ENCODE measurements at places on chromosomes 5 and 9.

- no peak for DNase-seq
Measured at GRCh38 chr9:32218100-32218767, 166.2 kb upstream of the ACO1 start.

DNA sequence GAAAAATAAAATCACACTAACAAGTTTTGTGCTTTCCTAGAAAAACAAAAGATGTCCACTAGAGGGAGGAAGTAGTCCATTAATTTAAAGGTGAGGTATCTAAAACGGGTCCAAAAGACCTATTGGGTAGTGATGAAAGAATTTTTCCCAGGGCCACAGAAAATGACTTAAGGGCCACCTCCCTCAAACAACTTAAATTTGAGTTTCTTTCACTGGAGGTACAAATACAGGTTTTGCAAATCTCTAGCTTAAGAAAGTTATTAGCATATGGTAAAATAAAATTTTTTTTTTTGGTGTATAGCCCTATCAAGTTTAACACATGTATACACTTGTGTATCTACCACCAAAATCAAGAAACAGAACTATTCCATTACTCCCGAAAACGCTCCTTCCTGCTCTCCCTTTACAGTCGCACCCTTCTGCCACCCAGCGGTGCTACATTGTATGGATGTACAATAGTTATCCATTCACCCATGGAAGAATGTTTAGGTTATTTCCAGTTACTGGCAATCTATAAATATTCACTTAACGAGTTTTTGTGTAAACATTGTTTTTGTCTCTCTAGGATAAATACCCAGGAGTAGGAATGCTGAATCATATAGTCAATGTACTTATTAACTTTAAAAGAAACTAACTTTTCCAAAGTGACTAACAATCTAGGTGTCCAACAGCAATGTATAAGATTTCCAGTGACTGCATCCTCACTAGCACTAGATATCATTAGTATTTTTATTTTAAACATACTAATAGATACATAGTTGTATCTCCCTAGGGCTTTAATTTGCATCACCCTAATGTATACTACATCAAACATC is 21.9 kb downstream of the DEPDC1B start:
- DNase-seq = no peak

DNA sequence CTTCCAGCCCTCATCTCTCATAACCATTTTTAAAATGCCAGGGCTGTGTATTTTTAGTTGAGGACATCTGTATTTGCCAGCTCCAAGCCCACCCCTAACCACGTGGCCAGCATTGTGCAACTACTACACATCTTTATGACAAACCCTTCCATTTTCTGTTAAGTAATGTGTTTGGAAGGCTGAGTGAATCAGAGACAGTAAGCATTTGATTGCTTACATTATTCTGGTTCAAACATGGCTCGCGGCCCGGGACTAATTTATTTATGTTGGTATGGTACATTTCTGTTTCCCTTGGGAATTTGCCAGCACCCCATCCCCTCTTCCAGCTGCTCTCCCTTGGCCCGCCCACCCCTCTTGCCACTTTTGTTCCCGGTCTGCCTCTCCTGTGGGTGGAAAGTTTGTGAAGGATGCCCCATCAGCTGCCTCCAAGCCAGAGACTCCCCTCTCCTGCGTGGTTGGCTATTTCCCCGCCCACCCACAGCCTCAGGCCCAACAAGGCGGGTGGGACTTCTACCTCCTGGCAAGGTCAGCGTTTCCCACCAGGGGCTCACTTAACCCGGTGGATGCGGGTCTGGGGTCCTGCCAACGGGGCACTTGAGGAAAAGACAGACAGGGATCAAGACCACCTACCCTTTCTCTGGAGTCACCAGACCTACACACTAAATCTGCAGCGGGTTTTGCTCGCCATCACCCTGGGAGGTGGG is 162.2 kb downstream of the HSD17B3 start:
- DNase-seq = no peak

GRCh38 chr5:57828221-57828620 is 345.6 kb upstream of the ACTBL2 start:
- no peak for DNase-seq

DNA sequence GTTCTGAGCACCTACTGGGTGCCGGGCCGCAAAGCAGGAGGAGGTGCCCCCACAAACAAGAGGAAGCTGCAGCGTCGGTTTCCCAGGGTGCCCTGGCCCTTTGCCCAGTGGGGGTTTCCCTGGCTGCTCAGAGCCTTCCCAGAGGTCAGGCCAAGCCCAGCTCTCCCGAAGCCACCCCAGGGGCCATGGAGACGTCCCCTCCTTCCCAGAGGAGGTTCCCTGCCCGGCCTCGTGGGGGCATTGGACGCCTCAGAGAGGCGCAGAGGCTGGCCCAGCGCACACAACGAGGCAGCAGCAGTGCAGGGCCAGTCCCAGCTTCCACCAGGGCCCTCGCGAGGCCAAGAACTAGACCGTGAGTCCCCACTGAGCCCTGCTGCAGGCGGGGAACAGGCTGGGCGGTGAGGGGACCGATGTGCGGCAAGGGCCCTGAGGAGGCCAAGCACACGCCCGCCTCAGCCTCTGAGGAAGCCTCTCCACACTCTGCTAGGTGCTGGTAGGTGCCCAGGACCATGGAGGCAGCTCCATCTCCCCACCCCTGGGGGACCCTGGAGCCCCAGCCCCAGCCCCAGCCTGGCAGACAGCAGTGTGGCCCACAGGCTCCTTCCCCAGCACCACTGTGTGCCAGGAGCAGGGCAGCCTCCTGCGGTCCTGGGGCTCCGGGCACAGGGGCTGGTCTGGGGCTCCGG is 7.0 kb downstream of the DIPK1B start:
- DNase-seq = no peak

- DNase-seq = no peak
Measured at GRCh38 chr5:175599210-175599609, 58.7 kb upstream of the HRH2 start.

- DNase-seq = no peak
Measured at GRCh38 chr9:88998503-88998902, 7.2 kb downstream of the S1PR3 start.

DNA sequence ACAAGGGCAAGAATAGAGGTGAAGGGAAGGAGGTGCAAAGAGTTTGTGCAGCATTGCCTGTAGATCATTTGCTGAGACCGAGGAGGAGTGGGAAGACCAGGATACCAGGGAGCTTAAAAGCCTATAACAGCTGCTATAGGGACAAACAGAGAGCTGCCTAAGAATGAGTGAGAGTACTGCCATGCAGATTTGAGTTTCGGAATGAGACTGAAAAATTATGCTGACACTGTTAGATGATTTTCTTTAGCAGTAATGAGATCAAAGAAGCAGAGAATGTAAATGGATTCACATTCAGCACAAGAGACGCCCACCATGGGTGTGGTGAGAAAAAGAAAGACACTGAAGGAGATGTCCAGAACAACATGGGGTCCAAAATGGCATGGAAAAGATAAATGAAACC is 69.7 kb downstream of the EPB41L4A start:
- no peak for DNase-seq

- no peak for DNase-seq
Measured at GRCh38 chr9:7315746-7316145, 483.8 kb downstream of the DMAC1 start.

DNA sequence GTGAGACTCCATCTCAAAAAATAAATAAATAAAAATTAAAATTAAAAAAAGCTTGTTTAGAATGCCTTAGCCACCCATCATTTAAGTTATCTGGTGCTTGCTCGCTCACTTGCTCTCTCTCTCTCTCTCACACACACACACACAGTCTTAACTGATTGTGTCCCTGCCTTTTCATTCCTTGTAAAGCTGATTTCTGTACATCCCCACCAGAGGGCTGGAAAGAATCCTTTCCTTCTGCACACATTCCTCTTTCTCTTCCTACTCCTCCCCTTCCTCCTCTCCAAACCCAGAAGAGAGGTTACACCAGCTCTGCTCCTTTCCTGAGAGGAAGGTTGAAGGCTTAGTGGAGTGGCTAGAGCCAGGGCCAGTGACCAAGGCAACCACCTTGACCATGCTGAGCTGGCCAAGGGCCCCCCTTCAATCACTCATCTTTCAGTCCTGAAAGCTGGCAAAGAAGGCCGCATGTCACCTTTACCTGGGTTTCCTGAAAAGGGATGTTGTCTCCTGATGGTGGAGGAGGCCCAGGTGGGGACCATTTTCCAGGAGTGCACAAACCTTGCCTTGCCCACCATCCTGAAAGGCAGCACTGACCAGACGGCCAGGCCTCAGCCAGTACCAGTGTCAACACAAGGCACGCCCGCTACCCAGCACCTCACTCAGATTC is 25.6 kb downstream of the STK10 start:
- no peak for DNase-seq

DNA sequence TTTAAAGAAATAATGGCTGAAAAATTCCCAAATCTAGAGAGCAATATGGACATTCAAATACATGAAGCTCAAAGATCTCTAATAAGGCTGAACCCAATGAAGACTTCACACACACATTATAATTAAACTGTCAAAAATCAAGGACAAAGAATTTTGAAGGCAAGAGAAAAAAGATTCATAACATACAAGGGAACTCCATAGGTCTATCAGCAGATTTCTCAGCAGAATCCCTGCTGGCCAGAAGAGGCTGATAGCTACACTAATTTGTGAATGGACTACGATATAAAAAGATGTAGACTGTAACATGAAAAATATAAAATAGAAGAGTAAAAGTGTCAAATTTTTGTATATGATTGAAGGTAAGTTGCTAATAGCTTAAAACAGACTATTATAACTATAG is 251.9 kb downstream of the ADAMTS6 start:
- DNase-seq = no peak

- DNase-seq = no peak
Measured at GRCh38 chr5:102582696-102583095, 83.9 kb upstream of the SLCO6A1 start.

DNA sequence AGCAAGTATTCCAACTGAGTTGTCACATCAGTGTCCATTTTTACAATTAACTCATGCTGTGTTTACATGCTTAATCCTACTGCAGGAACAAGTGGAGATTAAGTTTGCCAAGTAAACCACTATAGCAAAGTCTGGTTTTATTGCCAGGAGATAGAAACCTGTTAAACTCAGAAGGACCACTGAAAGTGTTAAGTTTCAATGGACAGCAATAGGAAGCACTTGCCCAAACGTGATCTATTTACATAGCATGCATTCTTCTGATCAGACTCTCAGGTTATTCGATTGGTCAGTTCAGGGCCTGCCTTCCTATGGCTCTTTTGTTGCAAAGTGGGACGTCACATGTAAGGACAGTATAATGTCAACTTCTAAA is 28.0 kb upstream of the IFNK start:
- DNase-seq = no peak

- DNase-seq = no peak
Measured at GRCh38 chr9:92184041-92184564, 68.9 kb upstream of the SPTLC1 start.

GRCh38 chr5:147935032-147935431 is 28.7 kb upstream of the C5orf46 start:
- DNase-seq = no peak

GRCh38 chr9:90107040-90107725 is 502.4 kb downstream of the GADD45G start:
- DNase-seq = no peak

DNA sequence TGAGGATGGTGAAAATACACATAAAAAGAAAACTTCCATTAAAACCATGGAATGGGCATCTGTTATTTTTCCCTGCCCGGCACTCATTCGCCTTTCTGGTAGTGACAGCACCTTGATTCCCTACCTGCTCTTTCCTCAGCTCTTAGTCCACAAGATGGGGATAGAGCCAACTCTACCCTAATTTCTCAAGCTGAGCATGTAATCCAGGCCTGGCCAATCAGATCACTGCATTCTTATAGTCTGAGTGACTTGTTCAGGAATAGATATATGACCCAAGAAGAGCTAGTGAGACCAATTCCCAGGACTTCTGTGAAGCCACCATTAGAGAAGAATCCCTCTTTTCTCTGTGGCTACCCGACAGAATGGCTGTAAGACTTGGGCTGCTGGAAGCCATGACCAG is 58.1 kb downstream of the TSSK1B start:
- no peak for DNase-seq

GRCh38 chr5:35938568-35939227 is at the start of gene CAPSL:
Gene CAPSL (minus strand): TSS chr5:35938622. CDS start chr5:35921120, 17,502 bp downstream.
- no peak for DNase-seq

DNA sequence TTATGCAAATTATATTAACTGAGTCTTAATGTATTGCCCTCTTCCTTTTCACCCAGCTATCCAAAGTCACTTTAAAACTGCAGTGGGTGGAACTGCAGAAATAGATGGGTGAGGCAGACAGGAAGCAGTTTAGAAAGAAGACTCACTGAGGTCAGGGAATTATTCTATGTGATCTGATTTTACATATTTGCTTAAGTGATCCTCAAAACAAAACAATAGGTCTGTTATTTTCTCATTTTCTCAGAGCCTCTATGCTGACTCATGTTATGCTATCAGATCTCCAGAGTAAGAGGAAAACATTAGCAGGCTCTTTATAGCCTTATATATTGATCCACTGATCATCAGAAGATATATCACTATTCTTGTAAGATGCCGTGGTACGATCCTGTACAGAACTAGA is 63.5 kb downstream of the MRPS27 start:
- no peak for DNase-seq

DNA sequence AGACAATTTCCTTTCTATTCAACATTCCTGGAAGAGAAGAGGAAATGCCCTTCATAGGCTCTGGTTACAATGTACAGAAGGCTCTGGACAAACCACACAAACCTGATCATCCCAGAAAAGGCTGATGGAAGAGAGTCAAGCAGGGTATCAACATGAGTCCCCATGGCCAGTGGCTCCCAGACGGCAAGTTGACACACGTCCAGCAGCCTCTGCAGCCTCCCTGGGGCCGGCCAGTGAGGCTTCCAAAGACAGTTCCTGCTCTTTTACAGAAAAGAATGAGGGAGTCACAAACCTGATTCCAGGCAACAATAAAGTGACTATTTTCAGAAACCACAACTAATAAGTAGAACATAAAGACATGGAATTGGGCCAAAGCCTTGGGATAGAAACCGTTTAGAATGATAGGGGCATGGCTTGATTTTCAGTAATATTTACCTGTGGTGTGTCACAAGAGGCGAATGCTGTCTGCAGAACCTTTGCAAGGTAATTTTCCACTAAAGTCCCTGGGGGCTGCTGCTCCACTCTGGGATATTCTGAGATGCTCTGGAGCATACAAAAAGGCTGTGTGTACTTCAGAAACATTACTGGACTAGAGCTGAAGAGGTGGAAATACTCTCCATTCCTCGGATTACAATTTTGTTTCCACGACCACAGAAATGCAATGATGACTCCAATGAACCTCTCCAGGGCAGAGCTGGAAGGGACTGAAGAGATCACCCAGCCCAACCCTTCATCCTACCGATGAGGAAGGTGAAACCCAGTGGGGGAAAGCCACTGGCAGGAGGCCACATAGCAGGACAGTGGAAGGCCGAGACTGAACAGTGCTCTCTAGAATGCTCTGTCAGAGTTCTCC is 10.4 kb downstream of the MED27 start:
- no peak for DNase-seq

Data from esophagus squamous epithelium (tissue), 5 donors.